ENCODE measurements at places on chromosomes 13 and 19.

- no peak for DNase-seq
These were observed 245.0 kb downstream of the GPC5 start for GRCh38 chr13:91643394-91643793.

DNA sequence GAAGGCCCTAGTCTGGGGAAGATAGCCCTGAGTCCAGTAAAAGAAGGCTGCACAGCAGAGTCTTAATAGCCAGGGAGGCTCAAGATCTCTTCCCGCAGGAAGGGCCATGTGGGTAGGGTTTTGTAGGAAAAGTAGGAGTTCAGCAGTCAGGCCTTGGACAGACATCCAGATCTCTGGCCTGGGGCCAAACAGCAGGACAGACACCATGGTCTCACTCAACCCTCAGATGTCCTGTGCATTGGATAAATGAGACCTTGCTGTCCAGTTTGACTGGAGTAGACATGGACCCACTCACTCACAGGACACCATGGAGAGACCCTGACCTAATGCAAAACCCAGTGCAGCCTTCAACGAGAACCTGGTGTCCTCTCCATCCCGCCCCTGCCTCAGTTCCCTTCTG is 3.9 kb downstream of the OCEL1 start:
- no peak for DNase-seq

GRCh38 chr19:42197375-42197817 is 20.1 kb downstream of the DEDD2 start:
- no peak for DNase-seq

- no peak for DNase-seq
These were observed 116.1 kb downstream of the DNAJC3 start for GRCh38 chr13:95793018-95793555.

DNA sequence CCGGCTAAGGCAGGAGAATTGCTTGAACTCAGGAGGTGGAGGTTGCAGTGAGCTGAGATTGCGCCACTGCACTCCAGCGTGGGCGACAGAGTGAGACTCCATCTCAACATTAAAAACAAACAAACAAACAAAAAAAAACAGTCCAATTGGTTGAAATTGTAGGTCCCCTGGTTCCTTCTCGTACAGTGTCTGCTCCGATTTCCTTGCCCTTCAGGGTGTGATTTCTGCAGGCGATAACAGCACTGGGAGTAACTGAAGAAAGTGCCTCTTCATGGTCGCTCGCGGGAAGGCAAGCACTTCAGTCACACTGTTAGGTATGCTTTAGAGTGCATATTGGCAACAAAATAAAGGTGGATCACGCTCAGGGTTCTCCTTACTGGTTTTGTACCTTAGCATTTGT is 39.7 kb downstream of the TPT1 start:
- no peak for DNase-seq

DNA sequence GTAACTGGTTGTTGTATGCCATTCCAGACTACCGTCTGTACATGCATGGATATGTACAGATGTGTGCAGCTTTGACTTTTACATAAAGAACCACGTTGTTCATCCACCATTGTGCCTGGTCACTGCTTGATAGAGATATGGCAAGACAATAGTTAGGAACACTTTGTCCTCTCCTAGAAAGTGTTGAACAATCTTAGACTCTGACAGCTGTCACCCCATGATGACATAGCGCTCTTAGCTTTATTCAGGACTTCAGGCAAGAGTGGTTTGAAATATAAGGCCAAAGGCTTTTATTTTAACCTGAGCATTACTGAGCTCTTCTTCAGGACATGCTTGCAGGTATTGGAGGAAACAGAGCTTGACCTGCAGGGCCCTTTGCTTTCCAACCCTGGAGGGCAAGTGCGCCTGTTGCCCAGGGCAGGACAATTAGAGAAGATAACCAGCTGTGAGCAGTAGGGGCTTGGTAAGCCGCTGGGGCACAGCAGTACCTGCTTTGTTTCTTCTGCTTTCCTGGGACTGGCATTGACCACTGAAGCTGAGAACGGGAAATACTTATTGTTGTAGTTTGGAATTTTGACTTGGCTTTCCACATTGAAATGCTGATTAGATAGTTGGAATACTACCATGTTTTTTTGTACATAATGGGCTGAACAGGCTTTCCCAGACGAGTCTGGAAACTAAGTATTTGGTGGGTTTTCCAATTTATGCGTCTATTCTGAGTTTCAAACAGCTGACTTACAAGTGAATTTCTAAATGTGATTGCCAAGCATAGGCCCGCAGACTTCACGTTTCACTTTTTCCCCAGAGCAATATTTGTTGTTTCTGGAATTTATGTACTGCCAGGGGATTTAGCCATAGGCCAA is 51.1 kb downstream of the GARRE1 start:
- no peak for DNase-seq

GRCh38 chr19:32437096-32437495 is 31.5 kb downstream of the DPY19L3 start:
- DNase-seq: no peak

GRCh38 chr13:22655106-22655852 is 525.5 kb upstream of the SGCG start:
- DNase-seq: no peak

DNA sequence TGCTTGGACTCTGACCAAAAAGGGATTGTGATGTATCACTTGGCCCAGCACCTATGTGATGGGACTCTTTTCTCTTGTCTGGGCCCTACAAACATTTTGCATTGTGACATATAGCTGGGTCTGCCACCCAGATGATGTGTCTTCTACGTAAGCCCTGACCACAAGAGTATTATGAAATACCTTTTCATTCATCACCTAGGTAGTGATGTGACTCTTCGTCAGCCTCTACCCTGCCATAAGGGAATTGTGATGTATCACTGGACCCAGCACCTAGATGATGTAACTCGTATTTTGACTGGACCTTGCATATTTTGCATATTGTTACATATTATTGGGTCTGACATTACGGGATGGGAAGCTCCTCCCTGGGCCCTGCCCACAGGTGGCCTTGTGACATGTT is 29.7 kb upstream of the ZNF681 start:
- no peak for DNase-seq

DNA sequence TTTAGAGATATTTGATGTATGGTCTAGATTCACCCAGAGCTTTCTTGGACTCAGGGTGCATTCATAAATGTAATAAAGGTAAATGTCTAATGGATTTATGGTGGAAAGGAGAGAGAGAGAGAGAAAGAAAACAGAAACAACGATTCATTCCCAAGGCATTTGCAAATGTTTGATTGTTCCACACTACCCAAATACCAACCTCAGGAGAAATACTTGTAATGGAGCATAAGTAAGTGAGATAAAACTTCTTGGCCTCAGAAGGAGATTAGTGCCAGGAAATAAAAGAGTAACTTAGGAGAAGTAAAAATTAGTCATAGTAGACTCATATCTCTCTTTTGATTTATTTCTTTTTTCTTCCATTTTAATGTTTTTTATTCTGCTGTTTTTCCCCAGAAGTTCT is 40.6 kb upstream of the DGKH start:
- no peak for DNase-seq

DNA sequence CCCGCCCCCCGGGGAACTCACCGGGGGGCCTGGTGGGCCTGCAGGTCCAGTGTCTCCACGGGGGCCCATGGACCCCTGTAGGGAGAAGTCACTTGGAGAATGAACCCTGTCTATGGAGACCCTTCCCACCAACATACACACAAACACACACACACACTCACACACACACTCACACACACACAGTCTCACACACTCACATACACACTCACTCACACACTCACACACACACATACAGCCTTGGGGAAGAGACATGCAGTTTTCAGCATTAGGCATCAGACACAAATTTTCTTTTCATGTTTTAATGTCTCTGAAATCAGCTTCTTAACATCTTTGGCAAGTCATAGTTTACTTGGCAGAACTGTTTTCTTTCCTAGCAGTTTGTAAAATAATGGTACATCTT is 31.0 kb upstream of the OLFM2 start:
- no peak for DNase-seq

- no peak for DNase-seq
These were observed 2.9 kb upstream of the RCN3 start for GRCh38 chr19:49524812-49525455.

DNA sequence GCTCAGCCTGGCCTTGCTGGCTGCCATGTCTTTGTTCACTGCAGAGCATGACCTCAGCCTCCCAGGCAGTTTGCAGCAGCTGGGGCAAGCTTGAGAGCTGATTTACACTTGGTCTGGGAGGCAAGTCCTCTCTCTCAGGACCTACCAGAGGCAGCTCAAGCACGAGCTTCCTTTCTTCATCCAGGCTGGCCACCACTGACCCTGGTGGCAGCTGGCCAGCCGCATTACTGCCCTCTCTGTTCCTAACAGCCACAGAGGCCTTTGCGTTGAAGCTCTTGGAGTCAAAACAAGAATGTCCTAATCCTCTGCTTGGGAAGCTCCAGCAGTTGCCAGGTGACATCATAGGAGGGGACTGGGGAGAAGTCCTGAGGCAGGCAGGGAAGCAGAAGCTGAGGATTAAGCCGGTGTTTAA is 85.7 kb downstream of the NUFIP1 start:
- no peak for DNase-seq

DNA sequence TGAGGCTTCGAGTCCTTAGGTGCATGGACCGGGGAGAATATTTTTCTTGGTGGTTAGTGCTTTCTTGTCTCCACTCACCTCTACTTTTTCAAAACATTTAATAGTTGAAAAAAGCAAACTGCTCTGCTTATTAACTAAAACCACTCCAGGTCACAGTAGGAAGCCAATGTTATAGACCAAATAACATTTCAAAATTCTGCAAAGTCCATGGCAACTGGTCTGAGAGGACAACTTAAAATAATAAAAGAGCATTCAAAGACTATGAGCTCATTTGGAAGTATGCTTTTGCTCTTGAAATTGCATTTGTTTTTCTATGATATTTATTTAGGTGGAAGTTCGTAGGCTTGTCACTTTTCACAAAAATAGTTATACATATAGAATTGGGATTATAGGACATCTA is 483.0 kb downstream of the DCT start:
- no peak for DNase-seq

DNA sequence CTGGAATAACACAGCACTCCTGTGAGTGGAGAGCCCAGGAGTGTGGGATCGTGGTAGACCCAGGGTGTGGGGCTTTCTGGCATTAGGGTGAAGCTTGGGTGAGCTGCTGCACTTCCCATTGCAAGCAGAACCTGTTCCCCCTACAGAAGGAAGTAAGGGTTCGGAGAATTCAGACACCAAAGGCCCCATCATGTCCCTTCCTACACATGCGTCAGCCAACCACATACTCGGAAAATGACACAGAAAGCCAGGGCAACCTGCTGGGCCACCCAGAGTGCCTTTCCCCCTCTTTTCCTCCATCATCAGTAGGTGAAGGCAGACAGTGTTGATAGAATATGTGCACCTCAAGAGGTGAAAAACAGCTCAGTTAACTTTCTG is 42.9 kb downstream of the GGACT start:
- no peak for DNase-seq

- no peak for DNase-seq
These were observed 20.5 kb downstream of the ZNF114 start for GRCh38 chr19:48290401-48290770.

- no peak for DNase-seq
These were observed 38.7 kb downstream of the RNF6 start for GRCh38 chr13:26183416-26183815.

DNA sequence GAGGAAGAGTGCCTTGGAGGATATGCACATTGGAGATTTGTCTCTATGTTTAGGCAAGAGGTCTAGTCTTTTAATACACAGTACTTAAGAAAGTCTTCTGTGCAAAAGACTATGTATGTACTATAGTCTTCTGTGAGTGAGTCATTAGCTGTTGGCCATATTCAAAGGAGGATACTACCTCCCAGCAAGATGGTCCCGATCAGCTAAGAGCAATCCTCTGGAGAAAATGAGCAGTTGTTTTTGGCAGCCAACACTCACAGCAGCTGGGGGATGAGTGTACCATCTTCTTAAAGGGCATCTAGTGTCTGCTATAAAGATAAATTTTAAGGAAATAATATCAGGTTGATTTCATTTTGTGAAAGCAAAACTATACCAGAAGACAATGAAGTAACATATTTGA is 487.8 kb downstream of the KCTD12 start:
- DNase-seq: no peak

- DNase-seq: no peak
These were observed 106.4 kb downstream of the ATP8A2 start for GRCh38 chr13:25478186-25478585.

DNA sequence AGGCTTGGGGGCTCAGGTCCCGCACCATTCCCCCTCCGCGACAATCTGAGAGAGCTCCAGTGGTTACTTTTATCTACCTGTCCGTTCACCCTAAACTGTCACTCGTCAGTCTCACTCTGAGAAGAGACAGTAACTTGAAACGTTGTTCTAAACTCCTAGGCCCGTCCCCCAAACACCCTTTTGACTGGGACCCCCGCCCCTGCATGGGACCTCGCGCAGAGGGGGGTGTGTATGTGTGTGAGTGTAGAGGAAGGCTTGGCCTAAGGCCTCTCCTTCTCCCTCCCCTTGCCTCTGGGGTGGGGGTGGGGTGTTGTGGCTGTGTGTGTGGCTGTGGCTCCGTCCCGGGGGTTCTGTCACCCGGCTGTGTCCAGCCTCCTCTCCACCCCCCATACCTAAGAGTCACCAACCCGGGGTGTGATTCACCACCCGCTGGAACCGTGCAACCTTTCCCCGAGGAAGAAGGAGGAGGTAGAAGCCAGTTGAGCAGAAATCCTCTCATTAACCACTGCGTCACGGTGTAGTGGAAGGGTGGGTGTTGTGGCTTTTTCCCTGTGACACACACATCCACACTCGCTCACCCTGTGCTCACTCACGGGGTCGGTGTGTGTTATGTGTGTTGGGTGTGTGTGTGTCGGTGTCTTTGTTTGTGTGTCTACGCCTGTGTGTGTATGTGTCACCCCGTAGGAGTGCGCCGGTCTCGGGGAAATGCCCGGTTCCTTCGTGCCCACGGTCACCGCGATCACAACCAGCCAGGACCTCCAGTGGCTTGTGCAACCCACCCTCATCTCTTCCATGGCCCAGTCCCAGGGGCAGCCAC is 2.4 kb downstream of the FOSB start:
- peak; percentile 39 for DNase-seq

GRCh38 chr19:54873990-54874389 is at the start of gene FCAR:
Gene FCAR, plus strand, starts transcription at chr19:54874235. Its CDS starts 55 bp downstream, at chr19:54874290.
- no peak for DNase-seq

DNA sequence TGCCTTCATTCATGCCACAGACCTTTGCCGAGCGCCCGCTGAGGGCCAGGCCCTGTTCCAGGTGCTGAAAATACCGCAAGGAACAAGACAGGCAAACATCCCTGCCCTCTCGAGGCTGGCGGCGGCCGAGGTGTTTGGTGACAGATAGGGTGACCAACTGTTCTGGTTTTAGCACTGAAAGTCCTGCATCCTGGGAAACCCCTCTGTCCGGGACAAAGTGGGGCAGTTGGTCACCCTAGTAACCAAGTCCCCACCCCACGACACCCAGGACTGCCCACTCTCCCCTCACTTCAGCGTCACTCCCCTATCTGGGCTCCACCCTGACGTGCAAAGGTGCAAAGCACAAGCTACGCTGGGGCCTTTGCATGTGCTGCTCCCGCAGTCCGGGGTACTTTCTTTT is 17.3 kb downstream of the ZBTB7A start:
- DNase-seq: no peak

DNA sequence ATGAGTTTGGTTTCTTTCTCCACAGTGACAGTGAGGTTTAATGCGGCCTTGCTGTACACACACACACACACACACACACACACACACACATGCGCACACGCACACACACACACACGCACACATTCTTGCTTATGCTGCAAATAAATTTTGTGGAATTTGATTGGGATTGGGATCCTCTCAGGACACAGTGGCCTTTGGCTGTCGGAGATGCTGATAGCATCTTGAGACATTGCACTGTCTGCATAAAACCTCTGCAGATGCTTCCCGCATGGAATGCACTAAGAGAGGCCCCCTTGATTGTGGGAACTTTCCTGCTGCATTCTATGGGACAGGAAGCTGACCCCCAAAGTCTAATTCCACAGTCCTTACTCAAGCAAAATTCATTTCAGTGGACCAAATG is 145.6 kb downstream of the FLT1 start:
- no peak for DNase-seq

All from germinal center (tissue), 1 donor.